ENCODE measurements at places on chromosomes 7 and 10. TPM values are rescaled to one million over a fixed set of nuclear protein-coding genes. Genes with fewer than 3 reads are reported as not detected.

Gene PIK3CG
- 2.1 TPM for polyA plus RNA-seq

Gene CYP3A7
- polyA plus RNA-seq: 0.30 TPM

- DNase-seq: no peak
These were observed 33.9 kb downstream of the C1GALT1 start for GRCh38 chr7:7216279-7216678.

- no peak for DNase-seq
These were observed 84.7 kb downstream of the NRP1 start for GRCh38 chr10:33249659-33250345.

DNA sequence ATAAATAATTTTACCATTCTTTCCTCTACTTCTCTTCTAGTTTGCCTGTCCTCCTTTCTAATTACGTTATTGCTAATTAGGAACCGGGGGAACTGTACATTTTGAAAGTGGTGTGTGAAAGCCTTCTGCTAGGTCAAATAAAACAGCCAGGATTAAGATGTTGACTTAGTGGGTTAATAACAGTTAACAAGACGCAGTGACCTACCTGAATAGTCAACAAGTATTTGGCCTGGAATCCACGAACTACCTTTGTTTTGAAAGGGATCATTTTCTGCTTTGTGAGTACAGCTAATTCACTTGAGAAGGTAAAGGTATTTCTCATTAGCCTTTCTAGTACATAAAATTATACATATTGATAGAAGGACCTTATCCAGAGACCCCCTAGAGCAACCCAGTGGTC, 139.9 kb downstream of the COL28A1 start:
- no peak for DNase-seq

Measured in renal cortex interstitium (tissue), 15 donors.